Neuronal stem cell (in vitro differentiated cells): ENCODE measurements at places on chromosomes 1 and 21.
A peak's percentile ranks its signal among the peaks of the same experiment; 100 is the strongest.

GRCh38 chr1:178262120-178262500, 168.2 kb downstream of the RASAL2 start:
- peak; percentile 61 for DNase-seq
- peak overlapping the region; percentile 49 for H3K27ac ChIP-seq
- peaks cover 5% of the 10 kb centered on the region for H3K4me1 ChIP-seq
- no peak overlapping the region for H3K4me3 ChIP-seq
- no peaks in the 10 kb centered on the region for H3K36me3 ChIP-seq
- H3K27me3 ChIP-seq: no peaks in the 10 kb centered on the region

- H3K4me1 ChIP-seq: no peaks in the 10 kb centered on the region
- peaks cover 16% of the 10 kb centered on the region for H3K36me3 ChIP-seq
- DNase-seq: no peak
Measured at GRCh38 chr1:43847290-43847689, 86.3 kb upstream of the ARTN start.

- no peak overlapping the region for H3K27ac ChIP-seq
- no peaks in the 10 kb centered on the region for H3K27me3 ChIP-seq
- no peaks in the 10 kb centered on the region for H3K4me1 ChIP-seq
- H3K4me3 ChIP-seq: no peak overlapping the region
- no peaks in the 10 kb centered on the region for H3K36me3 ChIP-seq
Measured at GRCh38 chr21:35326677-35327076, 277.6 kb upstream of the RUNX1 start.

GRCh38 chr1:208335371-208336136, 91.4 kb upstream of the PLXNA2 start:
- H3K4me3 ChIP-seq: no peak overlapping the region
- H3K27ac ChIP-seq: peak overlapping the region; percentile 68
- peaks cover 2% of the 10 kb centered on the region for H3K4me1 ChIP-seq

DNA sequence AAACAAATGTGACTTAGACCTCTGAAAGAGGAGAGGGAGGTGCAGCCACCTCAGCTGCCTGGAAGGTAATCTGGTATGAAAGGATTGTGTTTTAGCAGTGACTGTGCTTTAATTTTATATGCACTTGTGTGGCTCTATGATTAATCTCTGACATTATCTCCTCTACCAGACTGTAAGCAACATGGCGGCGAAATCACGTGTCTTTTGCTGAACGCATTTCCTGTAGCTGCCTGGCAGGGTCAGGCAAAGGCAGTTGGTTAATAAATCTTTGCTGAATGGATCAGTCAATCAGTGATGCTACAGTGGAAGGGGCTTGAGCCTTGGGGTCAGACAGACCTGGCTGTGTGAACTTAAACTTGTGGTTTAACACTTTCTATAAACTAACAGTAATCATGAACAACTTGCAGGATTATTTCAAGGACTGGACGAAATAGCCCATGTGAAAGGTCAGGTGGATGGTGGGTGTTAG, 96.9 kb downstream of the ADSS2 start:
- no peaks in the 10 kb centered on the region for H3K27me3 ChIP-seq
- H3K27ac ChIP-seq: peak overlapping the region; percentile 86
- no peak for DNase-seq

GRCh38 chr1:24142546-24143534, at the start of gene IL22RA1:
Gene IL22RA1, minus strand, starts transcription at chr1:24143140. Its CDS starts 58 bp downstream, at chr1:24143082.
- no peaks in the 10 kb centered on the region for H3K36me3 ChIP-seq
- H3K4me1 ChIP-seq: no peaks in the 10 kb centered on the region
- no peak for DNase-seq
- no peak within 1 kb of the TSS for H3K4me3 ChIP-seq
- no peaks in the 10 kb centered on the region for H3K27me3 ChIP-seq

- peaks cover 16% of the 10 kb centered on the region for H3K4me1 ChIP-seq
- no peak overlapping the region for H3K27ac ChIP-seq
- H3K27me3 ChIP-seq: no peaks in the 10 kb centered on the region
- H3K36me3 ChIP-seq: no peaks in the 10 kb centered on the region
- H3K4me3 ChIP-seq: no peak overlapping the region
- peak; percentile 53 for DNase-seq
Measured at GRCh38 chr1:22318279-22318981, 133.2 kb upstream of the ZBTB40 start.

DNA sequence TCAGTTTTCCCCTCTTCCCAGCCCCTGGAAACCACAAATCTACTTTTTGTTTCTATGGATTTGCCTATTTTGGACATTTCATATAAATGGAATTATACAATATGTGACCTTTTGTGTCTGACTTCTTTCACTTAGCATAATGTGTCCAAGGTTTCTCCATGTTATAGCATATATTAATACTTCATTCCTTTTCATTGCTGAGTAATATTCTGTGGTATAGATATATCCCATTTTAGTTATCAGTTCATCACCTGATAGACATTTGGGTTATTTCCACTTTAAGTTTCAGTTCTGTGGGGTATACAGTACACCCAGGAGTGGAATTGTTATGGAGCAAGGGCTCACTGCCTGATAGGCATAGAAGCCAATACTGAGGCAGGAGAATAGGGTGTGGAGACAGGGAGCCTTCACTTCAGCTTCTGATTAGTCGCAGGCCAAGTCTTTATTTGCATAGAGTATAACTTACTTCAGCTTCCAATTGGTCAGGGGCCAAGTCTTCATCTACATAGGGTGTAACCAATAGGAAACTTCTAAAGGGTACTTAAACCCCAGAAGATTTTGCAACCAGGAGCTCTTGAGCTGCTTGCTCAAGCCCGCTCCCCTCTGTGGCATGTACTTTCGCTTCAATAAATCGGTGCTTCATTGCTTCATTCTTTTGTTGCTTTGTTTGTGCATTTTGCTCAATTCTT, 8.3 kb upstream of the NVL start:
- H3K27me3 ChIP-seq: peaks cover 5% of the 10 kb centered on the region
- peaks cover 5% of the 10 kb centered on the region for H3K4me1 ChIP-seq
- no peak overlapping the region for H3K27ac ChIP-seq
- no peak overlapping the region for H3K4me3 ChIP-seq

GRCh38 chr1:76868154-76868882, 1.0 kb downstream of the ST6GALNAC5 start:
- H3K27me3 ChIP-seq: no peaks in the 10 kb centered on the region
- peak; percentile 58 for DNase-seq
- peak overlapping the region; percentile 94 for H3K4me3 ChIP-seq
- H3K27ac ChIP-seq: peak overlapping the region; percentile 18

DNA sequence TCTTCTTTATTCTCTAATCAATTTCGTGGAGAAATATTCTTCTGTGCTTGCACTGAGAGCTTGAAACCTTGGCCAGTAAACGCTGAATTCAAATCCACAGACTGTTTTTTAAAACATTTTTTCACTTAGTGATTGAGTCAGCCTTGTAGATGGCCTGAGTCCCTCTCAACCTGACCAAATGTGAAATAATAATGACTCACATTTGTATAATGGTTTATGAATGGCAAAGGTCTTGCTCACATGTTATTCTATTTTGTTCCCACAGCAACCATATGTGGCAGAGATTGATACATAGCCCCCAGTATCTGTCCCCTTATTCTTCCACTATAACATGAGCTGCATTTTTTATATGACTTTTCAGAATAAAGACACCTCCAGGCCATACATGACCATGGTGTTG, 47.8 kb upstream of the CCDC190 start:
- no peak for DNase-seq
- no peak overlapping the region for H3K4me3 ChIP-seq
- no peaks in the 10 kb centered on the region for H3K36me3 ChIP-seq
- no peak overlapping the region for H3K27ac ChIP-seq

GRCh38 chr1:205287767-205288559, 33.6 kb downstream of the NUAK2 start:
- H3K36me3 ChIP-seq: no peaks in the 10 kb centered on the region
- H3K4me3 ChIP-seq: no peak overlapping the region
- no peak overlapping the region for H3K27ac ChIP-seq
- H3K4me1 ChIP-seq: peaks cover 50% of the 10 kb centered on the region
- no peak for DNase-seq

DNA sequence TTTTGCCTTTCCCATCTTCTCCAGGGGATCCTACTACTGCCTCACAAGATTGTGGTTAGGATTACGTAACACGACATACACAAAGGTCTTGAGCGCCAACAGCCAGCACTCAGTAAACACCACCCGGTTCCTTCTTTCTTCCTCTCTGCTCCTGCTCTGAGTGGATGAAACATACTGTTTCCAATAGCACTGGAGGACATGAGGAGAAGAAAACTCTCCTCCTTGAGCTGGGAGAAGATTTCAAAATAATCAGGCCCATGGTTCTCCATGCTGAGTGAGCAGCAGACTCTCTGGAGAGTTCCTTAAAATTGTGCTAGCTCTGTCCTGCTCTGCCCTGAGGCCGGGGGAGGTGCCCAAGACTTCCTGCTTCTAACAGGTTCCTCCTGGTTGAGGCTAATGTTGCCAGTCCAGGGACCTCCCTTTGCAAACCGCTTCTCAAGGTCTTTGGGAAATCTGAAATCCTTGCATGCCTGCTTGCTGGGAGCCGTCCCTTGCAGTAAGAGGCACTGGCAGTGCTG, 29.4 kb upstream of the MX1 start:
- H3K27ac ChIP-seq: no peak overlapping the region
- no peaks in the 10 kb centered on the region for H3K27me3 ChIP-seq
- no peaks in the 10 kb centered on the region for H3K4me1 ChIP-seq
- H3K4me3 ChIP-seq: no peak overlapping the region
- no peak for DNase-seq

- H3K36me3 ChIP-seq: no peaks in the 10 kb centered on the region
- no peaks in the 10 kb centered on the region for H3K4me1 ChIP-seq
- no peak overlapping the region for H3K27ac ChIP-seq
- H3K4me3 ChIP-seq: no peak overlapping the region
Measured at GRCh38 chr1:201298396-201299381, 15.4 kb downstream of the PKP1 start.

DNA sequence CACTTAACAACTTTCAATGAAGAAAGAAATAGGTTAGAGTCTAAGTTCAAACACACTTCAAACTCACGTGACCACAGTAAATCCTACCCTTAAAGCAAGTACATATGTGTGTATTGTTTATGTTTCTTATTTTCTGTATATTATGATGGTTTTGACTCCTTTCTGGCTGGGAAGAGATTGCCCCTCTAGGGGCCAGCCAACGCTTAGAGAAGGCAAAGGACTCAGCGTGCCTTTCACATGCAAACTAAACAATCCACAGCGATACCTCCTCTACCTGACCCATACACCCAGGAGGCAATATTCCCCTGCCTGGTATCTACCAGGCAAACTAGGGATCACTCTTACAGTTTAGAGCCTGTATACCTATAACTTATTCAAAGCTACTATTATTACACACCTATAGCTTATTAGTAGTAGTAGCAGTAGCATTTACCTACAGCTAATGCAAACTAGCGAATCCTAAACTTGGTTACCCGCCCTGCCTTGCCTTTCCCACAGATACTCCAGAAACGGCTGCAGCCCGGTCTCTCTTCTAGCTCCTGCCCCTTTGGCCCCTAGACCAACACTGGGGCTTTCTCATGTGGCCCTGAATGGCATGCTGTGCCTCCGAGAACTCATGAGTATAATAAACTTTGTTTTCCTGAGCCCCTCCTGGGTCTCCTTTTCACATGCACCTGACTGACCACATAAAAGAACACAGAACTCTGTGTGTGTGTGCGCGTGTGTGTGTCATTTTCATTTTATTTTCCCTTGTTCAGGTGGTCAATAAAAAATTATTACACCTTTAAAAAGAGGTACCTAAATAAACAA, 14.0 kb downstream of the NRIP1 start:
- peaks cover 16% of the 10 kb centered on the region for H3K36me3 ChIP-seq
- no peak for DNase-seq
- no peak overlapping the region for H3K27ac ChIP-seq
- H3K4me1 ChIP-seq: peaks cover 23% of the 10 kb centered on the region

- no peaks in the 10 kb centered on the region for H3K36me3 ChIP-seq
- no peak overlapping the region for H3K27ac ChIP-seq
- no peaks in the 10 kb centered on the region for H3K4me1 ChIP-seq
- no peak for DNase-seq
- H3K4me3 ChIP-seq: no peak overlapping the region
Measured at GRCh38 chr21:34820051-34820450, 151.3 kb downstream of the CLIC6 start.

DNA sequence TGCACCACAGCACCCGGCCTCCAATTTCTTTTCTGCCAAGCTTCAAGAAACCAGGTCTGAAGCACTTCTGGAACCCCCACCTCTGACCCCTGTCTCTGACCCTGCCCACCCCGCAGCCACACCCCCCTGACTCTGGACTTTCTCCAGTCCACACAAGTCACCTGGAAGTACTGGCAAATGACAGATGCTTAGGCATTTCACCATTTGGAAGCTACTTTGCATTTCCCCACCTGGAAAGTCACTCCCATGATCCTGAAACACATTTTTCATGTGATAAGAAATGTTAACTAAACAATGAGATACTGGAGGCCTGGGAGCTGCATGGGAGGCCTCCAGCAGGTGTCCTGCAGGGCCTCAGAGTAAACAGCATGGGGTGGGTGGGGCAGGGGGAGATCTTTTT, 45.7 kb downstream of the NTPCR start:
- no peak for DNase-seq
- H3K27me3 ChIP-seq: no peaks in the 10 kb centered on the region
- no peak overlapping the region for H3K4me3 ChIP-seq

- no peak overlapping the region for H3K4me3 ChIP-seq
- DNase-seq: no peak
- H3K4me1 ChIP-seq: no peaks in the 10 kb centered on the region
- no peak overlapping the region for H3K27ac ChIP-seq
Measured at GRCh38 chr1:205769641-205770365, 5.5 kb downstream of the RAB29 start.

DNA sequence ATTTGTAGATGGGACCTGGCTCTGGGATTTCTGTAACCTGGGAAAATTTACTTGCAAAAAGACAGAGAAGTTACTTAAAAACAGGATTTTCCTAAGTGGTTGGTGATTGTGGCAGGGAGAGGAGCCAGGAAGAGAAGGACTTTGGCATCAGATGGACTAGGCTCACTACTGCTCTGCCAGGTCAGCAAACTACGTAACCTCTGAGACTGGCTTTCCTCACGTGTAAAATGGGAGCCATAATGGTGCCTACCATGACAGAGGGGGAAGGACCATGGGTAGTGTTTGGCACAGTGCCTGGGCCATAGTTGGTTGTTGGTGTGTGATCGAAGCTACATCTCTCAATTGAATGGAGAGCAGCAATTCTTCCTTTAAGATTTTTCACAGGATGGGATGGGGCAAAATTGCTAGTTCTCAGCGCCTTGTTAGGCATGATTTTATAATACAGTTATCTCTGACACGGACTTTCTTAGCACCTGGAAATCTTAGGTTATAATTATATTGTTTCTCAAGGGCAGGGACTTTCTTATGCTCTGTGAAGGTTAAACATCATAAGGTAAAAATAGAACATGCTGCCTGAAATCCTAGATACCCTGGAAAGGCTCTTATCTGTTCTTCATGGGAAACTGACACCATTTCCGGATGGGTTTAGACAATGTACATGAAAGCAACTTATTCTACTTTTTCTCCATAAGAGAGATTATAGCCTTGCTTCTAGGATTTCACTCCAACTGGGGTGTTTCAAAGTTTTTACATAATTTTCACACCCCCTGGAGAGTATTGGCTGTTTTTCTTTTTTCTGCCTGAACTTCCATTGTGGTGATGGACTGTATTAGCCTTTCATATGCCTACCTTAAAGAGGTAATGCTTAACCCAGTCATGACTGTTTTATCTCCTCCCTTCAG, 10.9 kb downstream of the ROR1 start:
- peaks cover 3% of the 10 kb centered on the region for H3K4me1 ChIP-seq
- DNase-seq: no peak
- no peak overlapping the region for H3K27ac ChIP-seq
- no peaks in the 10 kb centered on the region for H3K36me3 ChIP-seq
- H3K4me3 ChIP-seq: no peak overlapping the region
